ENCODE measurements at places on chromosomes 4 and X.

DNA sequence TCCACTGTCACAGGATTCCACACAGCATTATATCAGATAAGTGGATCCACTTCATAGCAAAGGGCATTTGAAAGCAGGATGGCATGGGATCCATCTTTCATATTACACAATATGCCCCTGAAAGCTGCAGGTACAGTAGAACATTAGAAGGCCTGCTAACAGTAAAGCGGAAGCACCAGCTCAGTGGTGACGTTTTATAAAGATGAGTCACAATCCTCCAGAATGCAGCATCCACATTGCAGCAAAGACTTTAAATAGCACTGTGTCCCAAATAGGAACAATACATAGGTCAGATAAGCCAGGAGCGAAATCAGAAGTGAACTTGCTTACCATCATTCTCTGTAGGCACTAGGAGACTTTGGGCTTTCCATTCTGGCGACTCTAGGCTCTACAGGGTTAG is 609.5 kb upstream of the FAT1 start:
- peak; percentile 62 for DNase-seq

GRCh38 chr4:108336076-108336475 is 167.3 kb upstream of the LEF1 start:
- DNase-seq, result peak; percentile 16

GRCh38 chr4:153538487-153539357 is 72.6 kb downstream of the TMEM131L start:
- DNase-seq, result peak; percentile 29

GRCh38 chr4:172232966-172233365 is 419.8 kb downstream of the GALNTL6 start:
- peak; percentile 2 for DNase-seq

GRCh38 chr4:77911091-77911490 is 48.5 kb downstream of the MRPL1 start:
- peak; percentile 52 for DNase-seq

- DNase-seq, result peak; percentile 53
Observed at GRCh38 chrX:15242899-15243555, 26.9 kb downstream of the ASB9 start.

DNA sequence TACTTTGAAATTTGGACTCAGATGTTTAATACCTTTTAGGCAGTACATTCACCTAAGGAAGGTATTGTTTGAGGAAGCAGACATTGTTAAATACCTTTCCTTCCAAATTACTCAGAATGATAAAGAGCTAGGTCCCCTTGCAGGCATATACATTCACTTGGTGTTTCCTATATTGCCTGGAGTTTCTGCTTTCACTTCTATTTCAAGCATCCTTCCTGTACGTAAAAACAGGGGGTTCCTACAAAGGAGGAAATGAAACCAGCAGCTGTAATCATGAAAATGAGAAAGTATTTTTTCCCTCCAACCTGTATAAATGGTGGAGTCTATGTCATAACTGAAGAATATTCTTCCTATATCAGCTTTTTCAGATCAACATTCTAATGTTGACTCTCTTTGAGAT is 90.4 kb upstream of the RASGEF1B start:
- DNase-seq, result no peak

DNA sequence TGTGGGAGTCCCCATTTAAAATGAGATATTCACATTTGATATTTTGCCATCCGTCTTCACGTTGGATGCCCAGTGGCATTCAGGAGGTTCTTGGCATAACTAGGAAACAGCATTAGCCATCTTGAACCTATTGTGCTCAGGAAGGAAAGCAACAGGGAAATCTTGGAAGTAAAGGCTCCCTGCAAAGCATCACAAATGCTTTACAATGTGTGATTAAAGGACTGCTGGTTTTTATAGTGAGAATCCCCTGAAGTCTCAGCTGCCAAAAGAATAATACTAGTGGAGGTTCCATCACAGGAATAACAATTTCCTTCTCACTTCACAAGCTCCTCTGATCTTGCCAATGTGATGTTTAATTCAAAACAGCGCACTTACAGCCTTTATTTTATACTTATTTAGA is 49.7 kb upstream of the NPNT start:
- DNase-seq, result no peak

DNA sequence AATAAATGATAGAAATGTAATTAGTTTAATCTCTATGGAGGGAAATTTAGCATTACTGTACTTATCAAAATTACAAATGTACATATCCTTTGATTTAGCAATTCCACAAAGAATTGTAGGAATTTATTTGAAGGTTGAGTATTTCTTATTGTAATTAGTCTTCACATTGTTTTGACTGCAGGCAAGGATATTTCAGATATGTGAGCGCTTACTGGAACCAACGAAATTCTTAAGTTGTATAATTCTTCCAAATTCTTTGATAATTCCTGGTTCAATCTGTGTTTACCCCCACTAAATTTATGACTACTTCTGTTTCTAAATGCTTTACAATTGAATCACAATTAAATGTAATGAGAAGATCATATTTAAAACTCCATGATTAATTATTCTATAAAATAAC is 26.9 kb upstream of the WWC2 start:
- DNase-seq, result peak; percentile 68

DNA sequence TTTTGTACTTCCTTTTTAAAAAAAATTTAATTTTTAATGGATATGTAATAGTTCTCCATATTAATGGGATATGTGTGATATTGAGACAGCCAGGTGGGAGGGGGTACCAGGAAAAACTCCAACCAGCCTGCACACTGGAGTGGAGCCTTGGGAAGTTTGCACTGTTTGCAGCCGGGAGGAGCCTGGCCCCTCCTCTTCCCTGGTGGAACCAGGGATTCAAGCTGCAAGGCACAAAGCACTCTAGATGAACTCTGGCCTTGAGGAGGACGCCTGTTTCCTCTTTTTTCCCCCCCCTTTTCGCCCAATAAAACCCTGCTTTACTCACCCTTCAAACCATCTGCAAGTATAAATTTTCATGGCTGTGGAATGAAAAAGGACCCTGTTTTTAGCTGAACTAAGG is 48.2 kb upstream of the GC start:
- no peak for DNase-seq

DNA sequence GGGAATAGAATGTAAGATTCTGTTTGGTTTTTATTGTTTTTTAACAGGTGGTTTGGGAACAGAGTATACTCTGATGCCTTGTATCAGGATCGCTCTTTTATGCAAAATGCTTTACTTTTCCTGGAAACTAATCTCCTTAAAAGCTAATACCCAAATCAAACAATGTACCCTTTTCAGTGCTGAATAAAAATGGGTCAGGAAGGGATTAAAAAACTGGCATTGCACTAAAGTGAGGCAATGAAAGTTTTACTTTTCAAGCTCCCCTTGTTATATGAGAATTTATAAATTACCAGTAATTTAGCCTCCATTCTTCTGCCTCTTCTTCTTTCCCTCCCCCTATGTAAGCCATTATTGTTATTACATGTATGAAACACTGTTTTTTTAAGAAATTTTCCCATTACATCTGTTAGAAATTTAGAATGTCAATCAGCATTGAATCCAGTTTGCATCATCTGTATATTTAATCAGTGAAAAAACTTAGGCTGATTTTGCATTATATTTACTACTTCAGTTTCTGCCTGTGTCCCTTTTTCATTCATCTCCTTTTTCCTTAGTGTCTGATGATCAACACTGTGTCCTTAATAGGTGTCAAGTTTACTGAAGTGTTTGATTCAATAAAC is 89.7 kb upstream of the NPNT start:
- DNase-seq, result no peak

DNA sequence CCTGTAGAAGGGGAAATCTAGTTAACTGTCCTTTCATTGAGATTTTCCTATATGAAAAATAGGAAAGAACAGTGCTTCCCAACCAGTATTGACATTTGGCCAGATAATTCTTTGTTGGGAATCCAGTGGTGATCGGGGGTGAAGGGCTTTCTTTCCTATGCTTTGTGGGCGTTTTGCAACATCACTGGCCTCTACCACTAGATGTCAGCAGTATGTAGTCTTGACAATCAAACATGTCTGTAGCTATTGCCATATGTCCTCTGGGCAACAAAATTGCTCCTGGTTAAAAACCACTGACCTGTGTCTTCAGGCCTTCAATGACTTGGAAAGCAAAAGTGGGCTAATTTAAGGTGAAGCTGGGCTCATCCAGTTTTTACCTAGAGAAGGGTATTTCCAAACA is 658.5 kb downstream of the DACH2 start:
- no peak for DNase-seq

GRCh38 chr4:140102421-140102820 is 51.6 kb downstream of the MAML3 start:
- DNase-seq, result no peak

GRCh38 chr4:128516301-128516969 is 228.8 kb upstream of the PGRMC2 start:
- peak; percentile 89 for DNase-seq

DNA sequence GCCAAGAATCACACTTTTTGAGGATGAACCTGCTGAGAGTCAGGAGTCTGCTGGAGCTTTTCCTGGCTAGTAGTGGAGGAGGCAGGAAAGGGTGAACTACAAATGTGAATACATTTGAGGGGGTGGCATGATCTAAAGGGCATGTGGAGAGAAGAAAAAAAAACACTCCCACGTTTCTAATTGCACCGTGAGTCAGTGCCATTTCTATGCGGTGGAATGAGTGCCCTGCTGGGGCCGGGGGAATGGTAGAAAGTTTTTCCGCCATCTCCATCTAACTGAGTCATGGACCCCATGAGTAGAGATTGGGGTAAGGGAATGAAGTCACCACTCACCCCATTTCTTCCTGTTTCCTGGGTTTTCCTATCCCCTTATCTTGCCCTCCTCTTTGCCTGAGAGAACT is 19.8 kb downstream of the BEX3 start:
- peak; percentile 74 for DNase-seq

DNA sequence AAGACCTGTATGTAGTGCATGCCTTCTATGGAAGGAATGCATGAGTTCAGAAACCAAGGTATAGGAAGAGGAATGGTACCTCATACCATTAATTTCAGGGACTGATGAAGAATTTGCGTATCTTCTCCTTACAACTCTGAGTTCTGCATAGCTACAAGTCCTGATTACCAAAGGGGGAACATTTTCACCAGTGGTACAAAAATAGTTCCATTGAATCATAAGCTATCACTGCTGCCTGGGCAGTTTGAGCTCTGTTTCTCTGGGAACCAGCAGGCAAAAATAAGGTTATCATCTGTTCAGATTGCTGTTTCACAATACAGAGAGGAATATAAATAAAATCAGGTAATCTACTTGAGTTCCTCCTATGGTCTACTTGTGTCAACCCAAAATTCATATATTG is 77.9 kb upstream of the GNPDA2 start:
- no peak for DNase-seq

DNA sequence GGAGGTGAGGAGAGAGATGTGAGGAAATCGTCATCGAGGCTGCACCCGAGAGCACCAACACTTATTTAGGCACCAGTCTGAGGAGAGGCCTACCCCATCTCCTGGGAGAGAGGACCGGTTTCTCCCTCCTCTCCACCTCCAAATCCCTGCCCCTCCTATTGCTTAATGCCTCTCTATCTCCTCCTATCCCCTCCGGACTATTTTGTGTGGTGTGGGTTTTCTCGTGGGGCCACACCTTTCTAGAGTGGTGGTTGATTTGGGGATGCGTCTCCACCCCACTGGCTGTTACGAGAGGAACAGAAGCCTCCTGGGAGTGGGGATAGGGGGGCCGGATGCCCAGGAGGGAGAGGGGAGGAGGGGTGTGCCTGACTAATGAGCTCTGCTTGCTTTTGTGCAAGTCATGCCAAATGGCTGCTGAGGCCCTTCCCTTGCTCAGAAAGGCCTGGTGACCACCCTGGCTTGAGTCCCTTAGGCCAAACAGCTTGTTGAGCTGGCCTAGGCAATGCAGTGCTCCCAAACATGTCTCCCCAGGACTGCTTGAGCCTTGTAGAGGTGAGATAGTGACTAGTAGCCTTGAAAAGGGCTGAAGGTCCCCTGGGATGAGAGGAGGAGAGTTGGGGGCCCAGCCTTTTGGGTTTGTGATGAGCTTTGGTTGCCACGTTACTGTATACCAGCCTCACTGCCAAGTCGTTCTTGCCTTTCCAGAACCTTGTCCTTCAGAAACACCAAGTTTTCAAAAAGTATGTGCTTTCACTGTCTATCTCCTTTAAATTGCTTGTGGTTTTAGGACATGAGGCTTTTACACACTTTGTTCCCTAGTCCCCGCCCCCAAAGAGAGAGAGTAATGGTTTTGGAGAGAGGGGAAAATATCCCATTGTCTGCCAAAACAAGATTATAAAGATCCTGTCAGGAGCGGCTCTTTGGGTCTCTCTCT is 1.2 kb downstream of the MSN start:
- peak; percentile 89 for DNase-seq

GRCh38 chrX:150100261-150100660 is 162.0 kb upstream of the EOLA2 start:
- DNase-seq, result peak; percentile 70

- DNase-seq, result no peak
Observed at GRCh38 chrX:115251458-115252233, 17.8 kb upstream of the LRCH2 start.

- DNase-seq, result no peak
Observed at GRCh38 chr4:101348995-101349800, 1.9 kb upstream of the PPP3CA start.

- no peak for DNase-seq
Observed at GRCh38 chrX:31074522-31074921, 2.7 kb upstream of the FTHL17 start.

- no peak for DNase-seq
Observed at GRCh38 chrX:65671966-65672365, 4.5 kb downstream of the MSN start.

GRCh38 chr4:145278341-145279121 is 98.1 kb upstream of the OTUD4 start:
- DNase-seq, result peak; percentile 59

DNA sequence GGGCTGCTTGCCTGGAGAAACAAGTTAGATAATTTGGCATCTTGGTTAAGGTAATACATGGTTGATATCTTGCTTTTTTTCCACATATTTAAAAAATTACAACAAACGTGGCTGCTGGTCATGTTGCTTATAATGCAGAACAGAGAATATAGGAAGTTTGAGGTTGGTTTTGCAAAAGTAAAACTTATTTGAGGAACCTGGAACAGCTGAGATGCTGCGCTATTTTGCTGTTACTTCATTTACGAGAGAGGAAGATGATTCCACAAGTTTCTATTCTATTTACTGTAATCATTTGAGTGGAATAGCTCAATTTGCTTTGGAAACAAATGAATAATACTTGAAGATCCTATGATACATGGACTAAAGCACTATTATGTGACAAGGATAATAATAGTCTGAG is 118.9 kb downstream of the TMA16 start:
- no peak for DNase-seq

- peak; percentile 48 for DNase-seq
Observed at GRCh38 chr4:153611679-153612078, 72.4 kb upstream of the TLR2 start.

DNA sequence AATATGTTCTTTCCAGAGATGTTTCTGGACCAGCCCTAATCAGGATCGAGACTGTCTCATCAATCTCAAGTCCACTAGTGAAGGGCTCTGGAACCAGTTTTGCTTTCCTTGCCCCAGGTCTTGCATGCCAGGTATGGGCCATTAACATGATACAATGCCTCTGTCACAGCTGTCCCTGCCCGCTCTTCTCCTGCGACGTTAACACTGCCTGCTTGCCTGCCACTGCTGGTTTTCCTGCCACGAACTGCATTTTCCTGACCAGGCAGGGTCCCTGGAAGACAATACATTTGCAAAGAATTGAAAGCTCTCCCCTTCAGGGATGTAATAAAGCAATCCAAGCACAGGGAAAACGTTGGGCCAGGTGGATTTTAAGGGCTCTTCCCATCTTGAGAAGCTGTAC is 200.3 kb downstream of the MID1 start:
- no peak for DNase-seq

- peak; percentile 62 for DNase-seq
Observed at GRCh38 chr4:112321776-112322684, 24.9 kb downstream of the ALPK1 start.
